ENCODE measurements at places on chromosomes 4 and X.

DNA sequence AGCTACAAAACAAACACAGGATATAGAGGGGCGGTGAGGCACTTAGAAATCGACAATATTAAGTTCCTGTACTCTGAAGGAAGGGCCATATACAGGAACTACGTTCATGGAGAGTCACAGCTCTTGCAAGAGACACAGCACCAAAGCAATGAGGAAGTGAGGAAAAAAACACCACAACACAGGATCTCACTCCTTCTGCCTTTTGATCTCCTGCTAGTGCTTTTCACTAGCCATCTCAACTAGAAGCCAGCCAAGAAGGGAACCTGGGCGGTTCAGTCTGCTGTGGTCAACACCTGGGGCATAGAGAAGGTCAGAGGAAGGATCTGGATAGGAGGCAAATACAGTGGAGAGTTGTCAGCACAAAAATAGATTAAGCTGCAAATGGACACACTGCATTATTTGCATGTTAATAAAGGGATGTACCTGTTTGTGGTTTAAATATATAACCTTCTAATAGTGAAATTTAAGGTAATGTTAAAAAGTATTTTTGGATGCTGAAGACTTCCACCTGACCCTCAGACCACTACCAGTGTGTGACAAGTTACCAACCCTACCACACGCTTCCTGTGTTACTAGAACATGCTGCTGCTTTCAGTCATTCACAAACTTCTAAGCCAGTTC is 104.6 kb downstream of the DTHD1 start:
- DNase-seq = no peak

- no peak for DNase-seq
Observed at GRCh38 chr4:76782837-76783236, 115.1 kb downstream of the SOWAHB start.

DNA sequence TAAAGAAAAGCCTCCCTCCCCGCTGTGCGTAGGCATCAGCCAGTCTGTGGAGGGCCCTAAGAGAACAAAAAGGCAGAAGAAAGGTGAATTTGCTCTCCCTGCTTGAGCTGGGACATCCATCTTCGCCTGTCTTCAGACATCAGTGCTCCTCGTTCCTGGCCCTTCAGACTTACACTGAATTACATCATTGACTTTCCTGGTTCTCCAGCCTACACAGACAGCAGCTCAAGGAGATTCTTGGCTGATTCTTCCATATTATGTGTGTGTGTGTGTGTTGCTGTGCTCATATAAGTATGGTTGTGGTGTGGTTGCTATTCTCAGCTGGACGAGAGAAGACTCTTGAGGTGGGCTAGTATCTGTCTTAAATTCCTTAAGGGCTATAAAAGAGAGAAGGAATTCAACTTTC is 35.5 kb upstream of the CD99L2 start:
- no peak for DNase-seq

DNA sequence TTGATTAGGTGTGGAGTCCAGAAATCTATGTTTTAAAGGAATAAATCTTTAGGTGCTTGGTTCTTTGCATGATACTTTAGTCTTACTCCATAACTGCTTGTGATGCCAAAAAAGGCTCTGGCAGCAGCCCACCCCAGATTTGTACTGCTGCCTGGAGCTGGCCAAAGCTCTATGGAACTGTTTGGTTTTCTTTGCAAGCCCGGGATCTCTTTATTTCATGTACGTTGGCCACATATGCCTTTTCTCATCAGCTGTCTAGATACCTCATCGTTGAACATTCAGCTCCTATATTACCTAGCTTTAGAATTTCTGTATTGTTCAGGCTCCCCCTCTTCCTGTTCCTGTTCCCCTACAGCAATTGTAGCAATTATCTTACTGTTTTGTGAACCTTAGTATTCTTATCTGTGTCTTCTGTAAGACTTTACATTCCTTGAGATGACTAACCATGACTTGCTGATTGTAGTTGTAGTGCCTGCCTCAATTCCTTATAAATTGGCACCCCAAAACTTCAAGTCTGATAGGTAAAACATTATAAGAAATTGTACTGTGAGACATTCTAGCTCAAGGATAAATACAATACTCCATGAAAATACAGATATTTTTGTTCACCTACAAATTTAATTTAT is 199.4 kb upstream of the GPRIN3 start:
- DNase-seq = no peak

GRCh38 chrX:119579414-119579813 is 5.1 kb downstream of the UBE2A start:
- no peak for DNase-seq

DNA sequence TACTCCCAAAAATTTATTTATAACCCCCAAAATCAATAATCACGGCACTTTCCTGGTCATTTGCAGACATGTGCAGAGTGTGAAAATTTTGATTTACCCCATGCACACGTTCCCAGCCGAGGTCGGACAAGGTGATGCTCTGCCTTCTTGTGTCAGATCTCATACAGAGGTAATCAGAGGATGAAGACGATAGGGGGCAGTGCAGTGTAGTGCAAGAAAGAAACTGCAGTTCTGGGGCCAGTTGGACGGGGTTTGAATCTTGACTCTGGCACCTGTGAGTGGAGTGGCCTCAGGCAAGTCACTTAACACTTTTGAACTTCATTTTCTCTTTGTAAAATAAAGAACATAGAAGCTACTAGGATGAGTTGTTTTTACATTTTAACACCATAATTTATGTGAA is 88.4 kb downstream of the FRMPD3 start:
- no peak for DNase-seq

- DNase-seq = no peak
Observed at GRCh38 chr4:161121451-161121850, 1042.3 kb downstream of the FSTL5 start.
